GF-D8 (cell line): ENCODE measurements at places on chromosomes 1 and 21.
A peak's percentile ranks its signal among the peaks of the same experiment; 100 is the strongest.

- peak; percentile 20 for DNase-seq
Measured at GRCh38 chr1:86914998-86915736, 732 bp downstream of the HS2ST1 start.

DNA sequence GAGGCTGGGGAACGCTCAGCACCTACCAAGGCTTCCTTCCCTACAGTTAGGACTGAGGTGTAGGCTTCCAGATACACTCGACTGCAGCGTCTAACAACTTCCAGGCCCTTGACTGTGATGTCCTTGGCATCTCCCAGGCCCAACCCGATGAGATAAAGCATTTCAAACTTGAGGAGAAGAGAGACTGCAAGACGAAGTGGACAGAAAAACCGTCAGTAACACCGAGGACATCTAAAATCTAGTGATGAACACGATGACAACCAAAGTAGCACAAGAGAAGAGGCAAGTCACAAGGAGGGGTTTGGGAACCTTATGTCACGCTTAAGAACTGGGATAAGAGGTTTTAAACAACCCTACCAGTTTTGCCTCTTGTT lies 314 bp downstream of the DPH5 start:
- no peak for DNase-seq

- no peak for DNase-seq
Measured at GRCh38 chr1:53196017-53196484, 573 bp upstream of the CPT2 start.

- no peak for DNase-seq
Measured at GRCh38 chr1:59880735-59881134, 45.8 kb downstream of the CYP2J2 start.

GRCh38 chr1:92708368-92708950 lies 76.4 kb downstream of the EVI5 start:
- no peak for DNase-seq

- DNase-seq, result no peak
Measured at GRCh38 chr1:84422909-84423308, 24.6 kb downstream of the DNASE2B start.

GRCh38 chr1:92483610-92484471 lies 2.9 kb downstream of the GFI1 start:
- DNase-seq, result peak; percentile 87

- DNase-seq, result peak; percentile 96
Measured at GRCh38 chr21:37224861-37225839, 42.0 kb downstream of the VPS26C start.

DNA sequence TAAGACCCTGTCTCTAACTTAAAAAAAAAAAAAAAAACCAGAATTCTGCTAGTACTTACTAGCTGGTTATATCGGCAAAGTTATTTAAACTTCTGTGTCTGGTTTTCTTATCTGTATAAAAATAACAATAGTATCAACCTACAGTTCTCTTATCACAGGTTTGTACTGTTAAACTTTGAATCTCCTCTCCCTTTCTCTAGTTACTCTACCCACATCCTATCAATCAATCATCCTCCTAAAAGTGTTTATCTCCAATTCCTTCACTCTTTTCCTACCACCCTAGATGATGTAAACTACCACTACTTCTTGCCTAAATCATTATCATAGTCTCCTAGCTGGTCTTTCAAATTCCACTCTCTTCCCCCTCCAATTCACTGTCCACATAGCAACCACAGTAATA lies 27.6 kb downstream of the USP33 start:
- DNase-seq, result no peak
